Right renal cortex interstitium (tissue), 3 donors: ENCODE measurements at places on chromosomes 7 and 10. TPM values are rescaled to one million over a fixed set of nuclear protein-coding genes. Genes with fewer than 3 reads are reported as not detected.

GRCh38 chr10:47261121-47261520 lies 38.9 kb upstream of the GDF10 start:
- no peak for DNase-seq

GRCh38 chr10:98326621-98327027 lies 58.6 kb upstream of the LOXL4 start:
- DNase-seq: no peak

DNA sequence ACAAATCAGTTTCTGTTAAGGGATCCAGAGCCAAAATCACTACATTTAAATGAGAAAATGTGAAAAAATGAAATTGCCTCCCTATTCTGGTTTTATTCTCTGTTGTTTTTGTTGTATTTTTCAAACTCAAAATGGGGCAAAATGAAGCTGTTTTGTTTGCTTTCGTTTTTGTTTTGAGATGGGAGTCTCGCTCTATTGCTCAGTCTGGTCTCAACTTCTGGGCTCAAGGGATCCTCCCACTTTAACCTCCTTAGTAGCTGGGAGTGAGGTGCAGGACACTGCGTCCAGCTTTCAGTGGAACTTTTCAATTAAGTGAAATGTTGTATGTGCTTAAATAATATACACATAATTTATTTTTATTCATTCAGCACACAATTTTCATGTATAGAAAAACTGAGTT lies 205.0 kb downstream of the SORCS1 start:
- no peak for DNase-seq

AKR1C4 gene
- not detected for polyA plus RNA-seq

OR9A2 gene
- not detected for polyA plus RNA-seq
